ENCODE measurements at places on chromosomes 2 and 18.
A peak's percentile ranks its signal among the peaks of the same experiment; 100 is the strongest.

DNA sequence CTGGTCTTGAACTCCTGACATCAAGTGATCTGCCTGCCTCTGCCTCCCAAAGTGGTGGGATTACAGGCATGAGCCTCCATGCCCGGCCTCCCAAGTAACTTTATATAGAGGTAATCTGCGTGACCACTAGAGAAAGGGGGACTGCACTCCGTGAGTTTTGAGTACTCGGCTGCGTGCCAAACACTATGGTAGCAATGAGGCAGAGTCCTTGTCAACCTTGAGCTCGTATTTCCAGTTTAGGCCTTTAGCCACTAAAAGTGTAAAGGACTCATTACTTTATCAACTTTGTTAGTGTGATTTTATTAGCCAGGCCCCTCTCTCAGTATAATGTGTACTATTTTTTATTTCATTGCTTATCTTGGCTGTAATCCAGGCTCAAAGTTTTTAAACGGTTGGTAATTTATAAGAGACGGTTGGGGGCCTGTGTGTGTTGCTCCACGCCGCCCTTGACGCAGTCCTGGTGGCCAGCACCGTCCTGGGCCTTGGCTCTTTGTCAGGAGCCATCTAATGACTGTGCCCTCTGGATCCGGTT lies 56.2 kb downstream of the ZCCHC2 start:
- no peak for DNase-seq

GRCh38 chr2:17363846-17364245 lies 154.4 kb downstream of the RAD51AP2 start:
- DNase-seq = no peak

DNA sequence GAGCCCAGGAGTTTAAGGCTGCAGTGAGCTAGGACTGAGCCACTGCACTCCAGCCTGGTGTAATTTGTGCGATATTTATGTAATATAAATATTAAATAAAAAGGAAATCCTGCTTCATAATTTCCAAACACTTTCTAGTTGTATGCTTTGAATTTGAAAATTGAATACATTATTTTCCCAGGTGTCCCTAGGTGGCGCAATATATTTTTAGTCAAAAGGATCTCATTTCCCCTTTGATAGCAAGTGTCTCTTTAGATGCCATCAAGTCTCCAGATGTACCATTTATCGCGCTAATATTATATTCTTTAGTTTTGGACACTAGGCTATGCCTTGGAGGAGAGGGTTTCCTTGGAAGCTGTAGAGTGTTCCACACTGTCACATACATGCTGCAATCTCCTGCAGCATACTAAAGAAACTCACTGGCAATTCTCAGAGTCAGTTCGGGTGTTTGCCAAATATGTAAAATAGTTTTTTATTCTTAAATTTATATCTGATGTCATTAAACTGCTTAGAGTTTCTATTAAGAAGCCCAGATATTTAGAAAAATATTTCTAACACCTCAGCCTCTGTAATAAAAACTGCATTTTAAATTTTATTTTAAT lies 5.6 kb upstream of the WDR7 start:
- DNase-seq = no peak

- no peak for DNase-seq
Measured at GRCh38 chr2:168207851-168208250, 39.5 kb downstream of the STK39 start.

GRCh38 chr2:190060626-190061025 lies 1.9 kb downstream of the MSTN start:
- DNase-seq = no peak

DNA sequence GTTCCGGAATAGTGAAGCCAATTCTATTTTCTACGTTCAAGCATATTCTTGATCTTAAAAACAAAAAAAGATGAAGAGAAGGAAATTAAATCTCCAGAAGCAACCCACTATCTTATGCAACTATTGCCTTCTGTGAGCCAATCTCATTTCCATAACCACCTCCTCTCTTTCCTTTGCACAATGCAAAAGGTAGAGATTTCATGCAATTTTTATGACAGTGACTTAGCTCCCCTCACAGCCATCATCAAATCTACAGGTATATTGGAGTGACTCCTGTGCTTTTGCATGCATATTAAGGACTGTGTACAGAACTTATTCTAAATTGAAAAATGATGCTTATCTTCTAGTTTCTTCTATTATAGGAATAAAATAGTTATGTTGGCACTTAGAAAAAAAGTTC lies 191.8 kb downstream of the DCC start:
- no peak for DNase-seq

DNA sequence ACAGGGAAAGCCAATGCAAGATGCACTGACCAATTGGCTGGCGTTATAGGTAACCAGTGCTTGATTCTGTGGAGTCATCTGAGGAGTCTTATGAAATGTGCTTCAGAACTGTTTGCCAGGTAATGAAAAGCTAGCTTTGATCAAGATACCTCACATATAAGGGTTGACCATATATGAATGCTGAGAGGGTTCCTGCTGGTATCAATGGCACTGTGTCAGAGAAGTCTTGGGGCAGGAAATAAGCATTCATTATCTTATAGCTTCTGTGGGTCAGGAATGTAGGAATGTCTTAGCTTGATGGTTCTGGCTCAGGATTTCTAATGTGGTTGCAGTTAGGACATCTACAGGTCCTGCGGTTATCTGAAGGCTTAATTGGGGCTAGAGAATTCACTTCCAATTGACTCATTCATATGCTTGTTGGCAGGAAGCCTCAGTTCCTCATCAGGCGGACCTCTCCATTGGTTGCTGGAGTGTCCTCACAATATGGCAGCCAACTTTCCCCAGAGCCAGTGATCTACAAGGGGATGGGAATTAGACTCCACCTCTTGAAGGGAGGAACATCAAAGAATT lies 22.1 kb upstream of the TCF7L1 start:
- DNase-seq = no peak

- DNase-seq = no peak
Measured at GRCh38 chr2:30233271-30234009, 2.1 kb downstream of the LBH start.

DNA sequence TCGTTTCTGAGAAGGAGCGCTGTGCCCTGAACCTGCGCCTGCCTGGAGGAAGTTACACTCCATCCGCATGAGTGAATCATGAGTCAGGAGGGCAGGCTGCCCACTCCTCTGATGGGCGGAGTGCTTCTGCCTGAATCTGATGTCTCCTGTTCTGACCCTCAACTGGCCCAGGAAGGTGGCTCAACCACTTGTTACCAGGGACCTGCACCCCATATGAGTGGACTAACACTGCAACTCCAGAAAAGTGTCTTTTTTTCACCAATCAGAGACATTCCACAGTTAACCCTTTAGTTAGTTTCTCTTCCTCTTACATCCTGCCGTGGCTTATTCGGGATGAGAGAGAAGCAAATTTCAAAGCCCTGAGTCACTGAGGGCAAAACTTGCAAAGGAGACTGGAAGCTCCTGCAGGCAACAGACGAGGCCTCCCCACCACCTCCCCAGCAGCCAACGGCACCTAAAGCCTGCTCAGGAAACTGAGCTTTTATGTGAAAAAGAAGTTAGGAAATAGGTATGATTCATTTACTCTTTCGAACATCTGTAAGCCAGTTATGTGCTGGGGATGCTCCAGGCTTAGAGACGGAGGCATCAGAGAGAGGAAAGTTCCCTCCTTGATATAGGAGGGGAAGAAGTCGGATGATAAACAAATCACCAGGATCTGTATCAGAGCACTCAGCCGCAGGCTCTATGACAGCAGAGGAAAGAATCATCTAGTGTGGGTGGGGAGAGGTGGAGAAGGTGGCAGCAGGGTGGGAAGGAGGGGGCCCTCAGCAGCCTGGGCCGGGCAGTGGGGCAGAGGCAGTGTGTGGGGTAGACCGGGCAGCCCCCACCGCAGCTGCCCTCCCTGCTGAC lies 30.9 kb downstream of the MBP start:
- no peak for DNase-seq

GRCh38 chr2:227324995-227325838 lies at the start of gene MFF:
MFF (plus strand) TSS chr2:227325251; CDS start chr2:227330666, 5,415 bp downstream.
- no peak for DNase-seq

- no peak for DNase-seq
Measured at GRCh38 chr2:101658387-101658786, 39.1 kb upstream of the MAP4K4 start.

DNA sequence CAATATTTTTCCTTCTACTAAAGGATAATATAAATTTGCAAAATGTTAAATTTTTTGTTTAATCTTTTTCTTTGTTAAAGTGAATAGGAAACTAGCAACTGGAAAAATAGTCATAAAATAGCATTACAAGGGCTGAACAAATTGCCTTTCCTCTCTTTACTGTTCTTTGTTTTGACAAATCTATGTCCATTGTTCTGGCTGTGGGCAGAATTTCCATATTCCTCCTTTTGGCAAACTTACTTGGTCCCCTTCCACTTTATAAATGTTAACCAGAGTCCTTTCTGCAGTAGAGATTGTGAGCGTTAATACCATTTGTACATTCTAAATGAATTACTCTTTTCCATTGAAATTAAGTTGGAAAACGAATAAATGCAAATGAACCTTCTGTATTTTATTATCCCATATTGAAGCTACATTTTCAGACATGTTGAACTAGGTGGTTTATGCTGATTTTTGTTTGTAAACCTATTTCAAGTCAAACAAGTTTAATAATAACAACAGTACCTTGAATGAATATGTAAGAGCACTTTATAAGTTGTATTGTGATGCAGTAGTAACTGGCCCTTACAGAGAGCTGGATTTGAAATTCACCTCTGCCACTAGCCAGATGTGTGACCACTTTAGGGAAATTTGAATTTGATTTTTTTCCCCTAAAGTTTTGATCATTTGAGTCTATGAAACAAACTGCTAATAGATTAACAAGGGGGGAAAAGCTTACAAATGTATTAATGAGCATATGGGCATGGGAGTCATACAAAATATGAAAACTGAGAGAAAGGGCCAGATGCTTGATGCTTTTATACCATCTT lies 3.3 kb downstream of the RNF125 start:
- DNase-seq = no peak

DNA sequence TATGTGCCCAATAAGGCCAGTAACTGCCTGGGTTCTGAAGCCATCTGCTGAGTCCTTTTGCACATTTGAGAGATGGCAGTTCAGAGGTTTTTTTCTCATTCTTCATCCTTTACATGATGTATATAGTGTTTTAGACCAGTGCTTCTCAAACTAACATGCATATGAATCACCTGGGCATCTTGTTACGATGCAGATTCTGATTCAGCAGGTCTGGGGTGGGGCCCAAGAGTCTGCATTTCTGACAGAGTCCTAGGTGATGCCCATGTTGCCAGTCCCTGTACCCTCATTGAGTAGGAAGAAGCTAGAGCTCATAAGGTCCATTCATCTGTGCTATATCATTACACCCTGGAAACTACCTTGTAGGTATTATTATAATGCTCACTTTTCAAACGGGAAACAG lies 3.8 kb downstream of the SMYD5 start:
- DNase-seq = no peak

GRCh38 chr2:27849558-27850205 lies 40.5 kb downstream of the RBKS start:
- no peak for DNase-seq

DNA sequence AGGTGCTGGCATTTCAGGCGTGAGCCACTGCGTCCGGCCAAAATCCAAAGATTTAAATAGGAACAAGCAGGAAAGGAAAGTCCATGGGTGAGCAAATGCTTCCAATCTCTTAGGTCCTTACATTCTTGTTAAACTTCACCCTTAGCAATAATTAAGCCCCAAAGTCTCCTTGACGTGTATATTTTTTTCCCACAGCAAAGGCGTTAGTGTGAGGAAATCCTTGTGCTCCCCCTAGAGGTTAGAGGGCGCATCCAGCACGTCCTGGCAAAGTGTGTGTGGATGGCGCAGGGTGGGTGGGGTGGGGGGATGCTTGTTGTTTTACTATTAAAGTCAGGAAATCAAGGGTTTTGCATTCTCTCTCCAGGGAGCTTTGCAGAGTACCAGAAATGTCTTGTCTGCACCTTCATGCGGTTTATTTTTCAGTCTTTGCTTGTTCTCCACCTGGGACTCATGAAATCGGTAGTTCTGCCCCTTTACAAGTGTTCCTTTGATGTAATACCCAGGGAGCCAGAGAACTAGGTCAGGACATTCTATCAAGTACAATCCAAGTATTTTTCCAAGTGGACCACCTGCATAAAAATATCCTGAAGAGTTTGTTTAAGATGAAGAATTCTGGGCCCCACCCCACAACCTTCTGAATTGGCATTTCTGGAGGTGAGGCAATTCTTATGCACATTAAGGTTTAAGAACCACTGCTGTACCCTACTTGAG lies 22.2 kb upstream of the ITSN2 start:
- no peak for DNase-seq

DNA sequence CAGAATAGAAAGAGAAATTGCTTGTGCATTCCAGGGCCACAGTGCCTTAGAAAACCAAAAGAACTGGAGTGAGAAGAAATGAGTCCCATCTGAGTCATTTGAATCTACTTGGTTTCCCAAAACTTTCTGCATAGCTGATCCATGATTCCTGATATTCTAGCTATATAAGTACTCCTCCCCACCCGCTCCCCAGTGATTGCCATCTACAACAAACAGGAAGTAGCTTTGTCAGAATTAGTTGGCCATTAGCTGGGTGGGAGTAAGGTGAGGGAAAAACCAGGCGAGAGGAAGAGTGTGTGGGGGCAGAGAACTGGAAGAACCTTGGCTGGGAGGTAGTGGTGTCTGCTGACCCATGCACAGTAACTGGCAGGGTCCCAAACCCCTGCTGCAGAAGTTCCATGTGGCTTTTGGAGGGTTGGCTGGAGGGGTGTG lies 122.1 kb downstream of the ACAA2 start:
- DNase-seq = no peak

DNA sequence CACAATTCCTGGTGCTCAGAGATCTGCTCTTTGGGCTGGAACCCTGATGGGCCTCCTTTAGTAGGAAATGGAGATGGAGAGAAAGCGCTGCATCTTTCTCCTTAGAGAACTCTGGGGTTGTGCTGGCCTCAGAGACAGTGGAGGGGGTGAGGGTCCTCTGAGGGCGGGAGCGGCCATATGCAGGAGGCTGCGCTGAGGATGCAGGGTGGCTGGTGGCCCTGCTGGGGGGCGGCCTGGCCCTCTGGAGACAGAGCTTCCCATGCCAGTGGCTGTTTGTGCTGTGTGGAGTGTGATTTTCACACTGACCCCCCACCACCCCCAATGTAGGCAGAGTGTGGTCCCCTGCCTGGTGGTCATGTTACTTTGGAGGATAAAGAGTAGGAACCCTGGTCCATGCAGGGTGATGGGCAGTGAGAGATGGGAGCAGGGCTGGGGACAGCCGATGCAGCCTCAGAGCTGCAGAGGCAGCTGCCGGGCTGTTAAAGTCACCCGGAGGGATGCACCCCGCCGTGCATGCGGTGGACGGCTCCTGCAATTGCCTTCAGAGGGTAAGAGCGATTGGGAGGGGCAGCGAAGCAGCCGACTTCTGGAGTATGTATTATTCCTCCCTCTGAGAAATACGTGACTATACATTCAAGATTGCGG lies 194.6 kb downstream of the FAM210A start:
- peak; percentile 55 for DNase-seq

Measured in vagina (tissue), 2 donors.